ENCODE measurements at places on chromosomes 3 and 15. TPM values are rescaled to one million over a fixed set of nuclear protein-coding genes. Genes with fewer than 3 reads are reported as not detected.

GRCh38 chr15:75455424-75455981 lies 4.0 kb upstream of the SIN3A start:
- DNase-seq: peak; percentile 84

- no peak for DNase-seq
Measured at GRCh38 chr15:76337059-76337695, 604 bp downstream of the ISL2 start.

GRCh38 chr15:74863239-74864056 lies 9.7 kb downstream of the SCAMP2 start:
- DNase-seq: no peak

GRCh38 chr3:11212299-11212608 lies 58.0 kb downstream of the HRH1 start:
- DNase-seq: no peak

GRCh38 chr3:184133840-184134745 lies 1.1 kb upstream of the EIF2B5 start:
- DNase-seq: peak; percentile 23

GRCh38 chr15:52464478-52464877 lies 64.2 kb downstream of the MYO5A start:
- DNase-seq: no peak

Gene PPP1R14D
- not detected for total RNA-seq
